ENCODE measurements at places on chromosomes 5 and 9.

- no peak for DNase-seq
Observed at GRCh38 chr5:116614603-116614920, 39.9 kb upstream of the SEMA6A start.

DNA sequence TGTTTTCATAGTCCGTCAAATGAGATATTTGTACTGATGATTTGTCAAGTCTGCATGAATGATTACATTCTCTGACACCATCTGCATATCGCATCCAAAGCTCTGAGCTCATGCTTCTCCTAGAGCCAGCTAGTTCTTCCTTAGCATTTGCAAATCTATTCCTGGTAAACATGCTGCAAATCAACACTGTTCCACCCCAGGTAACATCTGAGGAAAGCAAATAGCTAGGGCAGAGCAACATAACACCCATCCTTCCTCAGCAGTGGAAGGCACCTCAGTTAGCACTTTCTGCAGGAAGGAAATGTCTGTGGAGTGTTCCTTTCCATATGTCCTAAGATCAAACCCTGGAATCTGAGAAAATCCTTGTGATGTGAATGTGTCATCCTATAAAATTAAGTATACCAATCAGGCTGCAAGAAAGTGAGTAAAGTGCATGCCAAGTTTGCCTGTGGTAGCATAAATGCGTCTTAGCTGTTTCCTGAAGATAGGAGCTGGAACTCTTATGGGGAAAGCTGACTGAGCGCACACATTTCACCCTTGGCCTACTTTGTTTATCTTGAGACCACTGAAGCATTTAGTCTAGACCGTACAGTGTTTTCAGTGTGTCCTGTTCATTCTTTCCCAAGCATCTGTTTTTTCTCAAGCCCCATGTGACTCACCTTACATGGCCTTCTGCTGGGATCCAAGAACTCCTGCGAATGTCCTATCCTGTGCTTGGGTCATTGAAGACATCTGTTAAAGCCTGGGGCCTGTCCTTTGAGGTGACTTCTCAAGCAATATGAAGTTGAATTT is 50.9 kb upstream of the STARD4 start:
- no peak for DNase-seq

GRCh38 chr5:59769041-59769360 is 124.5 kb downstream of the PDE4D start:
- DNase-seq, result no peak

DNA sequence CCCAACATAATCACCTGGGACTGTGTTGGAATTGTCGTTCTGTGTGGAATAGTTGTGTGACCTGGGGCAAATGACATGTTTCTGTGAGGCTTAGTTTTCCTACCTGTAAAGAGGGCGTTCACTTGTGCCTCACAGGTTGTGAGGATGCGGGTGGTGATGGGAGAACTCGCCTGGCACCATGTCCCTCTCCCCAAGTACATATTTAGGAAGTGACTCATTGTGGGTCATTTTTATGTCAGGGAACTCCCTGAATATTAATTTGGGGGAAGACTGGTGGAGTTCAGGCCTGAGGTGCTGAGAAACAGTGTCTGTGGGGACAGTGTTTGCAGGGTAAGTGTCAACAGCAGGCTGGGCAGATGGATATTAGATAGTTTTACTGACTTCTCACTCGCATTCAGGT is 144.7 kb downstream of the KDM4C start:
- no peak for DNase-seq

DNA sequence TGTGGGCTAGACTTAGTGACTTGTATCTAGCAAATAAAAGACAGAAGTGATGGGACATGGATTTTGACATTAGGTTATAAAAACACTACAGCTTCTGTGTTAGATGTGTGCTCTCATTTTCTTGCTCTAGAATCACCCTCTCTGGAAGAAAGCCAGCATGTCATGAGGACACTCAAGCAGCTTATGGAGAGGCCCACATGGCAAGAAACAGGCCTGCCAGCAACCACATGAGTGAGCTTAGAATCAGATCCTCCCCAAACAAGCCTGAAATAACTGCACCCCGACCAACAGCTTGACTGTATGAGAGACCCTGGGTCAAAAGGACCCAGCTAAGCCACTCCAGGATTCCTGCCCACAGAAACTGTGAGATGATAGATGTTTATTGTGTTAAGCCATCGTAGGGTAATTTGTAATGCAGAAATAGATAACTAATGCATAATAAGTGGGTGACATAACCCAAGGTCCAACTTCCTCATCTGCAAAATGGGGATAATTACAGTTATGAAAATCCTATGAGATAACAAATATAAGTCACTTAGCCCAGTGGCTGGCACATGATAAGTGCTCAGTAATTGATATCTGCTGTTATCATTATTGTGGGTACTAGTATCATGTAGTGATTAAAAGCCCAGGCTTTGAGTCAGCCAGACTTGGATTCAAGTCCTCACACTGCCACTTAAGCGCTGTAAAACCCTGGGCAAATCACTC is 86.5 kb downstream of the KLHL3 start:
- no peak for DNase-seq

DNA sequence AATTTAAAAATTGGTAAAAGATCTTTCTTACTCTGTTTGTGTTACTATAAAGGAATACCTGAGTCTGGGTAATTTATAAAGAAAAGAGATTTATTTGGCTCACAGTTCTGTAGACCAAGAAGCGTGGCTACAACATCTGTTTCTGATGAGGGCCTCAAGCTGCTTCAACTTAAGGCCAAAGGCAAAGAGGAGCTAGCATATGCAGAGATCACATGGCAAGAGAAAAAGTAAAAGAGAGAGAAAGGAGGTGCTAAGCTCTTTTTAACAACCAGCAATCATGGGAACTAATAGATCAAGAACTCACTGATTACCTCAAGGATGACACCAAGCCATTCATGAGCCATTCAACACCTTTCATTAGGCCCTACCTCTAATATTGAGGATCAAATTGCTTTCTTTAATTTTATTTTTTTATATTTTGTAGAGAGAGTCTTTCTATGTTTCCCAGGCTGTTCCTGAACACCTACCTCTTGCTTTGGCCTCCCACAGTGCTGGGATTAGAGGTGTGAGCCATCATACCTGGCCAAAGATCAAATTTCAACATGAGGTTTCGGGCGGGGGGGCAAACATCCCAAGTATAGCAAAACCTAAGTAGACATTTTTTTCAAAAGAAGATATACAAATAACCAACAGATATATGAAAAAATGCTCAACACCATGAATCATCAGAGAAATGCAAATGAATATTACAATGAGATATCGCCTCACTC is 16.0 kb upstream of the SHC3 start:
- no peak for DNase-seq

DNA sequence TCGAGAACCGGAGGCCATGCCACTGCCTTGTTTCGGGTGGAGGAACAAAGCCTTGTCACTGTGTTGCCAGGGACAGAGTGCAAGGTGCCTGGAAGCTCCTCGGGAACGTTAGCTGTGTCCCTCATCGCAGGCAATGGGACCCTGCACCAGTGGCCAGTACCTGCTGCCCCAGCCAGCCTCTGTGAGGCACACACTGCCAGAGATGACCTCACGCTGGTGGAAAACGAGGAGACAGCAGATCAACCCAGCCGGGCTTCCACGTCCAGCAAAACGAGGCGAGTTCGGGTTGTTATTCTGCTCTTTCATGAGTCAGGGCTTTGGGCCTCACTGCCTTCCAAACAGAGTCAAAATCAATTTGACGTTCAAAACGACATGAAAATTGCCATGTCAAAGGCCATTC is 104.1 kb downstream of the ADAMTS2 start:
- DNase-seq, result no peak

- DNase-seq, result no peak
Observed at GRCh38 chr9:138025417-138025816, 147.8 kb downstream of the CACNA1B start.

DNA sequence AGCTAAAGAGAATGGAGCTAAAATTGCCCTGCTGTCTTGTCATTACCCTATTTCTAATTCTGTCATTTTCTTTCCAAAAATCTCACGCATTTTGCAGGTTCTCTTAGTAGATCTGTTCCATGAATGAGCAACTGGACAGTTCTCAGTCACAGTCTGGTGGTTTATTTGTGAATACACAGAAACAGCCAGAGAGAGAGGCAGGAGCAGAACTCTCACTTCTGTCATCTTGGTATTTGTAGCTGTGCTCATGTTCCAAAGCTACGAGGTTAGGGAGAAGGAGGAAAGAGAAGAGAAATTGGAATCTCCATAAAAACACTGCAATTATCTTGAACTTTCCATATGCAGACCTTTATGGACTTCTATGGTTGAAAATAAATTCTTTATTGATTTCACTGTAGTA is 118.0 kb upstream of the OR13F1 start:
- DNase-seq, result no peak
